Dermis microvascular lymphatic vessel endothelial cell (primary cell): ENCODE measurements at places on chromosomes 2 and 18. TPM values are rescaled to one million over a fixed set of nuclear protein-coding genes. Genes with fewer than 3 reads are reported as not detected.

DSG2 gene
- total RNA-seq = 3.3 and 22.3 TPM in 2 replicates

GATA6 gene
- total RNA-seq = 0.13 and 0.51 TPM in 2 replicates

BBS5 gene
- 1.4 and 1.6 TPM in 2 replicates for total RNA-seq

SLC9A2 gene
- not detected in 2 replicates for total RNA-seq

AMER3 gene
- not detected in 2 replicates for total RNA-seq

POLR1B gene
- total RNA-seq = 17.1 and 20.0 TPM in 2 replicates

NT5C1B gene
- total RNA-seq = not detected in 2 replicates

UGT1A10 gene
- not detected in 2 replicates for total RNA-seq

CARF gene
- 2.4 and 3.4 TPM in 2 replicates for total RNA-seq

MOGAT1 gene
- not detected in 2 replicates for total RNA-seq

CFC1 gene
- not detected in 2 replicates for total RNA-seq

RAPGEF4 gene
- 14.2 and 17.7 TPM in 2 replicates for total RNA-seq

TUBA4B gene
- not detected in 2 replicates for total RNA-seq

LIMS2 gene
- 3.1 and 5.3 TPM in 2 replicates for total RNA-seq

GPR39 gene
- not detected in 2 replicates for total RNA-seq

DPP10 gene
- total RNA-seq = not detected in 2 replicates
